ENCODE measurements at places on chromosomes 3 and 15.

DNA sequence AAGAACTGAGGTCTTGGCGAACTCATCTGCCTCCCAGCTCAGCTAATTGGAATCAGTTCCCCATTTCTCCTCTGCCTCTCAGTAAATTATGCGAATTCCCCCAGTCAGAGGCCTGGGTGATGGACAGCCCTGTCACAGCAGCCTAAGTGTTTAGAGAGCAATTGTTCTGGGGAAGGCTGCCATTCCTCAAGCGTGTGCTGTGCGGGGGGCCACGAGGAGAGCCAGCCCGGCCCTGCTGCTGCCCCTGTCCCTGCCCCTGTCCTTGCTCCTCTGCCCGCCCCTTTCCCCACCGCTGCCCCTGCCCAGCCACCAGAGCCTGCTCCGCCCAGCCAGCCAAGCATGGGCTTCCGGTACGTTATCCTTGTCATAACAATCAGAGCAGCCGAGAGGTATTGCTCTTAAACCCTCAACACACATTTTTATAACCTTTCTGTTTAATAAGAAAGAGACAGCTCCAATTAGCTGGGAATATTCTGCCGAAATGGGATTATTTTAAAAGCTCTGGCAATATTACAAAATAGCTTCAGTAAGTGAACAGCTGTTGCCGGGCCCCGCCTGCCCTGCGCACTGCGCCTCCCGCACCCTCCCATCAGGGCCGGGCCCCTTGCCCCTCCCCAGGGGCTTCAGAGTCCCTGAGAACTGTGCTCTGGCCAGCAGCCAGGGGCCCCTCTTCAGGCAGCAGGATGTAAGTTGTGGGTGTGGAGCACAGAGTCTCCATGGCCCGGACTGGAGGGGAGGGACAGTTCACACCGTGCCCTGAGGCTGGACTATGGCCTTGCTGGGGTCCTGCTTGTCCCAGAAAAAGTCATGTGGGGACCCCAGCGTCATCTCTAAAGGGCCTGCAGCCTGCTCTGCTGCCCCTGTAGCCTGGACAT, 12.4 kb upstream of the CACNA2D2 start:
- DNase-seq, result no peak

GRCh38 chr3:191343115-191343514, 12.8 kb upstream of the UTS2B start:
- DNase-seq, result no peak

DNA sequence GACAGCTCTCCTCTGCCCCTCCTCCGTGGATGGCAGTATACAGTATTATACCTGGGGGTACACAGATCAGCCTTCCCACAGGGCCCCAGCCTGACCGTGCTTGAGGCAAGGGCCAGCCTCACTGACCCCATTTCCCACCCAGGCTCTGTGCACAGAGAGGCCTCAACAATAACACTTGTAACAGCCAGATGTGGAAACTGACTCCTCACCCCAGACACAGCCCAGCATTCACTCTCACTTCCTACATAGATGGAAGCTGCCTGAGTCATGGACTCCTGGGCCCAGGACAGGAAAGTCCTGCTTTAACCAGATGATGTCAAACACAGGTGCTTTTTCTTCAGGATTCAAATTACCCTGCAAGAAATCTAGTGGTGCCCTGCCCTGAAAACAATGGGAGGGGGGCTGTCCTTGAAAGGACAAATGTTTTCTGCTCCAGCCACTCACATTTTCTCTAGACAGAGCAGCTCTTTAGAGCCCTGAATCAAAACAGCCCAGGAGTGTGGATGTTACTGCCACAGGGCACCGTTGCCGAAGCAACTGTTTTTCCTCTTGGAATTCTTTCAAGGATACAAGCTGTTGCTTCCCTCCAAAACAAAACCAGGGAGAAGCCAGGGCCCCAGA, 16.4 kb downstream of the CCDC12 start:
- no peak for DNase-seq

DNA sequence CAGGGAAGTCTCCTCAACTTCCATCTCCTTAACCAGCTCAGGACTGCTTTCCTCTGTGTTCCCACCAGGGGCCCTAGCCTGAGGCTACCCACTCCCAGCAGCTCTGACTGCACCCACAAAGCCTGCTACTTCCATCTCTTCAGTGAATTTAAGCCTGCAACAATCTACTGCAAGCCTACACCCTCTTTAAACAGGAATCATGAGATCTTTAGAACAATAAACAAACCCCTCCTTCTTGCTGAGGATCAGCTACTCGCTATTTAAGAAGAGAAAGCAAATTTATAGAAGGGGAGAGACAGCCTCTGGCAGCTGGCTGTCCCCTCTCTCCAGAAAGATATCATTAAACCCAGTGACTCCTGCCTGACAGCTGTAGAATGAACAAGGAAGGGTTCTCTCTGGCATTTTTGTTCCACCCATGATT, 51.9 kb downstream of the ARHGAP31 start:
- DNase-seq, result no peak

Data from non-pigmented ciliary epithelial cell (primary cell).